ENCODE measurements at places on chromosomes 6 and 20.

DNA sequence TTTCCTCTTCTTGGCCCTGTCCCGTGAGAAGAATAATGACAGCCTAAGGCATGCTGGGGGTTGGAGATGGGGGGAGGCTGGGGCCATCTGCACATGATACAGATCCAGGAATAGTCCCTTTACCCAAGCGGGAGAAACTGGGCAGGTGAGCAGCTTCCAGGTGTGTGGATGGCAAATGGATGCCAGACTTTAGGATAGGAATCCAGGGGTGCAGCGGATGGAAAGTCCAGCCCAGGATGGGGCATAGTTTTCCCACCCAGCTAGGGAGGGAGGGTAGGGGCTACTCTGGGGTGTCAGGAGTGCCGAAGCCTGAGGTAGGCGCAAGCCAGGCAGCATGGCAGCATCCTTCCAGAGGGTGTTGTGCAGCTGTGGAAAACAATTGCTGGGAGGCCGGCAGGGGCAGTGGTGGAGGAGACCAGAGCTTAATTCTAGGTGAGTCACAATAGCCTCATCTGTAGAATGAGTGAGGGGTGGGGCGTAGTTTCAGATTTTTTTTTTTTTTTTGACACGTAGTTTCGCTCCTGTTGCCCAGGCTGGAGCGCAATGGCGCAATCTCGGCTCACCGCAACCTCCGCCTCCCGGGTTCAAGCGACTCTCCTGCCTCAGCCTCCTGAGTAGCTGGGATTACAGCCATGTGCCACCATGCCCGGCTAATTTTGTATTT lies 15.4 kb upstream of the FAM110A start:
- no peak for DNase-seq

- DNase-seq, result no peak
Observed at GRCh38 chr6:133892813-133893691, 4.1 kb downstream of the TCF21 start.

DNA sequence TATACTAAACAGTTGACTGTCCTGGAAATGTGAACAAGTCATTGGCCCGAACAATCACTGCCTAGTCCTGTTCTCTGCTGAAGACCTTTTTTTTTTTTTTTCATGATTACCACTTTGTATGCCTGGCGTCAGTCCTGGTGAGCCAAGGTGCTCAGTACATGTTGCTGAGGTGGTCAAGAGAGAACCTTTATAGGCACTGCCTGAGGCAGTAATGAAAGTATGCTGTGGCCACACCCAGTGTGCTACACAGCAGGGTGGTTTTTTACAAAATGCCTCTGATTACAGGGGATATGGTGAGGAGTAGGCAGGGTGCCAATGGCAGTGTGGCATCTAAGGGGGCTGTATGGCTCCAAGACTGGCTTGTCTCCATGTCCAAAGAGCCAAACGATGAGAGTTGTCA lies 135.1 kb upstream of the ENPP5 start:
- DNase-seq, result no peak

- no peak for DNase-seq
Observed at GRCh38 chr6:75023634-75024033, 182.2 kb downstream of the COL12A1 start.

GRCh38 chr20:13739731-13740649 lies 44.7 kb downstream of the ESF1 start:
- no peak for DNase-seq

DNA sequence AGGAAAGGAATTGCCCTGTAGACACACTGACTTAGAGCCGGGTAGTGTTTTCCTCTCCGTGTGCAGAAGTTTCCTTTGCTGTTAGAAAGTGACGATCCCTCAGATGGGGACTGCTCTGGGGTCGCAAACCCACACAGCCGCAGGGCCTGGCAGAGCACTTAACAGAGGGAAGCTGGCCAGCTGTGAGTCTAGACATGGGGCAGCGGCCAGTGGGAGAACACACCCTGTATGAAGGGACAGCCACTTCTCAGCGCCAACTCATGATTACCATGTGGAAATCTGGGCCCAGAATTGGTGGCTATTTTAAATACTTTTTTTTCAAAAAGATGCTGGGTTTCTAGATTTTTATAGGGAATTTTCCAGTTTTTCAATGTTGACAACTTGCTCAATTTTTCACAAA lies 39.4 kb downstream of the SLC9A8 start:
- no peak for DNase-seq

GRCh38 chr6:38445336-38445735 lies 194.4 kb downstream of the BTBD9 start:
- no peak for DNase-seq
